ENCODE measurements at places on chromosomes 4 and X.

DNA sequence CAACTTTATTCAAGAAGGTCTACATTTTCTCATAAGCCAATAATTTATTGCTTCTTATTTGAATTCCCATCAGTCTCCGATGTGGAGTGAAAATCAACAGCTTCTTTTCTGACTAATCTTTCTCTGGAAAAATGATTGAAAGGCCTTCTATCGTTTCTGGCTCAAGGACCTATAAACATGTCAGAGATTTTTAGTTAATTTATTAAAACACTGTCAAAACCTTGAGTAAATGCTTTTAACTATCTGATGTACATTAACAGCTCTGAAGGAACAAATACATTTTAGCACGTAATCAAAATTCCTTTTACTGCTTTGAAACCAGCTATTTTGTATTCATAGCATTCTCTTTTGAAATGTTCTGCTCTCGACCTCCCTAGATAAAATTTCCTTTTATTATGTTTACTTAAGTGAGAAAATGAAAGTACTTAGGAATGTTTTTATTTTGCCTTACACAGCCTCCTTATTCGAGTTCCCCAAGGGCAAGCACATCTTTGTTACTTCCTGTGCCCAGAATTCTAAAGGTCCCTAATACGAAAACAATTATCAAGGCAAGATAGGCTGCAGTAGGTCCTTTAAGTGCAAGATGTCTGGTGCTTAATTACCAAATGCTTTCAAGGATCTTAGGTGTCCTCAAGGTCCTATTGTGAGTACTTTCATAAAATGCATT lies 3.1 kb upstream of the ZFX start:
- DNase-seq = no peak

DNA sequence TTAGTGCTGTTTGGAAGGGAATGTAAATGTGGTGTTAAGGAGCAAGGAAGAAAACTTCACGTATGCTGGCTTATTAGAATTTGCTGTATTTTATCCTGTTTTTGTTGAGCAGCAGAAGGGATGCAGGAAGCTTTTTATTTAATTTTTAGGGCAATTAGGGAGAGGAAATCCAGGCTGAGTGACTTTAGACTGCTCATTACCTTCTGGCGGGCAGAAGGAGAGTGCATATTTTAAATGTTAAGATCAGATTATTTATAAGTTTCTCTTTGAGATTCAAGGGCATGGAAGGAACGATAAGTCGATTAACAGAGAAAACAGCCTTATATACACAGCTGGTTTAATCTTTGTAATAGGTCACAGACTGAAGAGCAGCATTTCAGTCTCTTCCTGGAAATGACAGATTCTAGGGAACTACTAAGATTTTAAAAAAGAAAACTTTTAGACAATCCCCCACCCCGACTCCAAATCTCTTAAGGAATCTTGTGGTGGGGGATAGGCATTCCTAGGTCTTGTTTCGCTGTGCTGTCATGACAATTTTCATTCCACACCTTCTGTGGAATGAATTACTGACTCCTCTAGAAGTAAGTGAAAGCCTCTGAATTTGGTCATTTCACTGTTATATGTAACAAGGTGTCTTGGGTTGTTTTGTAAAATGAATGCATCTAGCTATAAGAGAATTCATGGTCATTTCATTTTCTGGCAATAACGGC lies 402.5 kb downstream of the RAPGEF2 start:
- DNase-seq = no peak

DNA sequence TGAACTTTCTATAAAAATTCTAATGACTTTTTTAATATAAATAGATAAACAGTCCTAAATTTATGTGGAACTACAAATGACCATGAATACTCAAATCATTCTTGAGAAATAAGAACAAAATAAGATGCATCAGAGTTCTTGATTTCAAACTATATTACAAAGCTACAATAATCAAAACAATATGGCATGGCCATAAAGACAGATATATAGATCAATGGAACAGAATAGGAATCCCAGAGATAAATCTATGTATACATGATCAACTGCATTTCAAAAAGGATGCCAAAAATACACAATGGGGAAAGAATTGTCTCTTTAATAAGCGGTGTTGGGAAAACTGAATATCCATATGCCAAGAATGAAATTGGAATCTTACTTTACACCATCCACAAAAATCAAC lies 98.4 kb upstream of the IL15 start:
- no peak for DNase-seq

DNA sequence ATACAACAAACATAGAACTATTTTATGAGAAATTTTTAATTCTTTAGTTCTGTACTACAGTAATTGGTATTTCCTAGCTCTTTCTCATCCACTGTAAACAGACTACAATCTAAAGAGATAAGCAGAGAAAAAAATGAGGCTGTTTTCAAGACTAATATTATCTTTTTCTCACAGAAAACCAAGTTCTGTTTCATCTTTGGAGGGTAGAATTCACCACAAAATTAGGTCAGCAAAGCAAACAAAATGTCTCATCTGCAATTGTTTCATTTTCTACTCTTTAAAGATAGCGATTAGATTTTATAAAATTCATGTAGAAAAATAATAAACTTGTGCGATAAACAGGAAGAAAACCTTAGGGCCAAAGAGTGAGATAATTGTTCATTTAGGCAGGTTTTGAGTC lies 10.8 kb downstream of the APOO start:
- no peak for DNase-seq

- DNase-seq = no peak
These were observed 153.5 kb downstream of the CAMK2D start for GRCh38 chr4:113607998-113608397.

DNA sequence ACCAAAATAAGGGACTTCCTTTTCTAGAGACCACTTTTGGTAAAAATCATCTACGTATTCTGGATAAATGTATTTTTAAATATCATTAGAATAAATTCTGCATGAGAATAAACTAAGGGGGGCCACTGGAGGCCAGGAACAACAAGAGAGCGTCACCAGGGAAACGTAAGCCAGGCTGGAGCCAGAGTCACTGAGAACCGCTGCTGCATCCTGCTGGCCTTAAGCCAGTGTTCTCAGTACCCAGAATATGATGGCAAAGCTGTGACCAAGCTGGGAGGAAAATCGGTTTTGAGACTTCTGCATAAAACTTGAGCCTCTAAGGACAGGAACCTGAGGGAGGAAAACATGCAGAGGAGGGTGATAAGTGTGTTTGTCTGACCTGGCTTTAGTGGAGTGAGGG lies 63.0 kb upstream of the FAM9A start:
- DNase-seq = no peak

- no peak for DNase-seq
These were observed 21.9 kb downstream of the APOO start for GRCh38 chrX:23885803-23886202.

GRCh38 chr4:86895692-86896488 lies 3.7 kb upstream of the C4orf36 start:
- no peak for DNase-seq

DNA sequence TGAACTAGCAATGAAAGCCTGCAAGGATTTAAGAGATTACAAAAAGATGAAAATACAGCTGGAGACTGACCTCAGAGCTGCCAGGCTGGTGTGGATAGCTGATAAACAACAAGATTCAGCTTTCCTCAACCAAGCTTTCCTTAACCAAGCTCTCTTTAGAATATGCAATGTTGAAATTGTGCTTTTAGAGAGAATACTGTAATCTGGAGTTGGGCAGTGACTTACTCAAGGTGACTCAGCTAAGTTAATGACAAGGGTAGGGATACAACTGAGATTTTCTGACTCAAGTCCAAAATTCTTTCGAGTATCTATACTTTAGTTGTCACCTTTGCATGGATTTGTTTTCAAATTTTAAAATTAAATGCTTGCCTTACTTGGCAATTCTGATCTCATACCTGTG lies 98.0 kb downstream of the AMMECR1 start:
- no peak for DNase-seq

- no peak for DNase-seq
These were observed 200.0 kb downstream of the RELL1 start for GRCh38 chr4:37486166-37486565.

GRCh38 chr4:41747230-41748055 lies 1.1 kb downstream of the PHOX2B start:
- DNase-seq = no peak

- no peak for DNase-seq
These were observed 19.5 kb upstream of the ZCCHC13 start for GRCh38 chrX:74284391-74284952.

- no peak for DNase-seq
These were observed 11.2 kb upstream of the CPXCR1 start for GRCh38 chrX:88735835-88736234.

GRCh38 chrX:37829721-37830120 lies 17.6 kb downstream of the DYNLT3 start:
- no peak for DNase-seq

DNA sequence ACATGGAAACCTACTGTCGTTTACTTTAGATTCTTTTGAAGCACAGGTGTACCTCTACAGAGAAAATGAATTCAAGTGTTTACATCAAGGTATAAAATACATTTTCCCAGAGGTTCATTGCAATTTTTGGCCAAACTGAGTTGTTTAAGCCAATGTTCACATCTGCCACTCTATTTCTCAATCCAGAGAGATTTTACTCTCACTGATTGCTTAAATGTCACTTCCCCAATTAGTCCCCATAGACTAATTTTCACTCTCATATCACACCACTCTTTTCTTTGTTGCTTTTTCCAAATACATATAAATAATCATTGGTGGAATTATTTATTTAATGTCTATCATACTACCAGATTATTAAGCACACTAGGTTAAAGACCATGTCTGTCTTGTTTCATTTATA lies 271.8 kb downstream of the PPP3CA start:
- no peak for DNase-seq

- peak; percentile 10 for DNase-seq
These were observed 114.0 kb downstream of the EFNB1 start for GRCh38 chrX:68942840-68943239.

GRCh38 chrX:33129607-33130006 lies 81.7 kb downstream of the DMD start:
- DNase-seq = no peak

- DNase-seq = no peak
These were observed 61.1 kb downstream of the FBXO8 start for GRCh38 chr4:174222266-174222872.

DNA sequence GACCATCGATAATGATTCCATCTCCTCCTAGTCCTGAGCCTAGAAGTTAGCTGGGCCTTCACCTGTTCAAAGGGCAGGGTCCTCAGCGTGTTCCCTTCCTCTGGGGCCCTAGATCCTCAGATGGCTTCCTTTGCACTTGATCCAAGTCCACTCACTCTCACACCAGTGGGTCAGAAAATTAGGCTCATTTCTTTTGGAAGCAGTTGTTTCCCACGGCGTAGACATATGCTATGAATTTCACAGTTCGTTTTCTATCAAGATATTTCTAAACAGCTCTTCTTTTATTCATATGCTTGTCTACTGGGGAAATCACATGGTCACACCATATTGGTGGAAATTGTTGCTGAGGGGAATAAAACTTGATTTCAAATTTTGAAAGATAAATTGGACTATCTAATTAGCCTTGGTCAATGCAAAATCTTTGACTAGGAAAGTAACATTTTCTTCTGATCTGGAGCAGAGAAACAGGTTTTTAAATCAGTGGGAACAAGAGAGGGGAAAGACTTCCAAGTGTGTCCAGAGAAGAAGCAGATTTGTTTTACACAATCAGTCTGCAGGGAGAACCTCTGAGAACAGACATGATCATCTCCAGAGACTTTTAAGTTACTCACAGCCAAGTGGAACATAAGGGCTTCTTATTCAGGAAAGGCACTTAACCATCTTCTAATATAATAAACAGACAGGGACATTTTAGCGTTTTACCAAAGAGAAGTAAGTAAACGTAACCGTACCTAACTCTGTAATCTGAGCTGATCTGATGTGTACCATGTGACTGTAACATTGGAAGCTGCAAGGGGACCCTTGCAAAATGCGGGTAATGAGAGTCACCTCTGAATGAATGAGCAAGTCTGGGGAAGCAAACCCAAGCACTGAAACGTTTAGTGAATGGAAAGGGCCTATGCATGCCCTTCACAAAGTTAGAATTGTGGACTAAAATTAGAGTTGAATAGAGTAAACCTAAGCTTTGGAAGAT lies 455.7 kb upstream of the FAT1 start:
- no peak for DNase-seq

- no peak for DNase-seq
These were observed 2.3 kb downstream of the PGRMC2 start for GRCh38 chr4:128285085-128285997.

DNA sequence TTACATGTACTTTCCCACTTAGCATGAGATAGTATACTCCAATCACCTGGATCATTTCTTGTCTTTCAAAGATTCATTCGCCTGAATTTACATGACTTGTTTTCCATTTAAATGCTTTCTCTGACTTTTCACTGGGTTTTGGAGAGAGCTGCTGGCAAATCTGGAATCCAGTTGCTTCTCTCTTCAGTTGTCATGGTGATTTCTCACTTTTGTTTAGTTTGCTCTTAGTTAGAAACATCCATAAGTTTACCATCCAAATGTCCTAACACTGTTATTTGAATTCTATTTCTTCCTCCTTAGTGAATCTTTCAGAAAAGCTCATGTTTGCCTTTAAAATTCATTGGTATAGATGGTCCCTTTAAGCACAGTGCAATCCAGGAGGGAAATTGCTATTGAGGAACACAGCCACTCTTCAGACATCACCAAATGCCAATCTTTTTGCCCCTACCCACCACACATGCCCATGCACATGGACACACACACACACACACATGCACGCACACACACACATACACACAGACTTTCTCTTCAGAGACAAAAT lies 51.7 kb downstream of the REELD1 start:
- DNase-seq = no peak

- no peak for DNase-seq
These were observed 196.4 kb upstream of the RADX start for GRCh38 chrX:106415276-106415895.
